ENCODE measurements at places on chromosomes 3 and 15.

GRCh38 chr3:113212844-113213375, 1.6 kb downstream of the BOC start:
- DNase-seq, result no peak

GRCh38 chr3:47019201-47019600, 39.7 kb downstream of the NBEAL2 start:
- no peak for DNase-seq

- no peak for DNase-seq
These were observed 154.5 kb upstream of the TSC22D2 start for GRCh38 chr3:150253622-150254021.

DNA sequence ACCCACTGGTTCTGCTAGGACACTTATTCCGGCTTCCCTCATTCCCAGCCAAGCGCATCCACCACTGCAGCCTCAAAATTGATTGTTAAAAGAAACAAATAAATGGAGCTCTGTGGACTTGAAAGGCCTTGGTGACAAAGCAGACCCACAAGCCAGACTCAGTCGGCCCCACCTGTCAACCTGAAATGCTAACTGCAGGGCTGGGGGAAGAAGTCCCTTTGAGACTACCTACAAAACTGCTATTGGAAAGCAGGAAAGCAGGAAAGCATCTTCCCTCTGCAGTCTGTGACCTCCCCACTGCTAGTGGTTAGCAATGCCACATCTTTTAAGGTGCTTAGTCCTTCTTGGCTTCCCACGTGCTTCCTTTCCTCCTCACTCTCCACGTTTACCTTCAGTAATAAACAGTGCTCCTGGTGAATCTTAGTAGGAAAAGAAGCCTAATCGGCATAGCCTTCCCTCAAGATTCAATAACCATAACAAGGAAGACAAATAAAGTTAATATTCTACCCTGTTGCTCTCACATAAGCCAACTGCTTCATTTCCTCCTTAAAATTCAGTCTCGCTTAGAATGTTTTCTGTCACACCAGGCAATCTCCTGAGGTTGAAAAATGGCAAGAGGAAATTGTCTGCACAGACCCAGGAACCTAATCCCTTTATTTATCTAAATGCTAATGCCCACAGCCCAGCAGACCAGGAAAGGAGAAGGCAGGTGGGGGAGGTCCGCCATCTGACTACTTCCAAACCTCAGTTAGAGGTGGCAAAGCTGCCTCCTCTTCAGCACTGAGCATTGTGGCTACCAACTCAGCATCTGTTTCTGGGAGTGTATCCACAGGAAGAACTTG, 296.2 kb downstream of the NEK10 start:
- no peak for DNase-seq

GRCh38 chr3:120090422-120090821, 3.8 kb downstream of the GSK3B start:
- no peak for DNase-seq

DNA sequence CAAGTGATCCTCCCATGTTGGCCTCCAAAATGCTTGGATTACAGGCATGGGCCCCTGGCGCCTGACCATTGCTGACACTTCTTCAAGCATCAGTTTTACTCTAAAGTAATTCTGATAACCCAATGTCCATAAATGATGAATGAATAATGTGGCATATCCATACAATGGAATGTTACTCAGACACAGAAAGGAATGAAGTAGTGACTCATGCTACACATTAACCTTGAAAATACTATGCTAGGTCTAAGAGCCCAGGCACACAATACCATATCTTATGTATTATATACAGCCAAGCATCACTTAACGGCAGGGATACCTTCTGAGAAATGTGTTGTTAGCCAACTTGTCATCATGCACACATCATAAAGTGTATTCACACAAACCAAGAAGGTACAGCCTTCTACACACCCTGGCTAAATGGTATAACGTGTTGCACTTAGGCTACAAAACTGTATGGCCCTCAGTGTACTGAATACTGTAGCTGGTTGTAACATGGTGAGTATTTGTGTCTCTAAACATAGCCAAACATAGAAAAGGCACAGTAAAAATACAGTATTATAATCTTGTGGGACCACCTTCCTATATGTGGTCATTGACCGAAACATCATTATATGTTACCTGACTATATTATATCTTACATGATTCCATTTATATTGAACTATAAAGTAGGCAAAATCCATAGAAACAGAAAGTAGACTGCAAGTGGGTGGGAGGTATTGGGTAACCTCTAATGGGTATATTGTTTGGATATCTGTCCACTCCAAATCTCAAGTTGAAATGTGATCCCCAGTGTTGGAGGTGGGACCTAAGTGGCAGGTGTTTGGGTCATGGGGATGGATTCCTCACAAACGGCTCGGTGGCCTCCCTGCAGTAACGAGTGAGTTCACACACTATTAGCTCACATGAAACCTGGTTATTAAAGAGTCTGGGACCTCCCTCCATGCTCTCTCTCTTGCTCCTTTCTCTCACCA, 31.4 kb downstream of the MKRN2 start:
- DNase-seq, result no peak

- DNase-seq, result no peak
These were observed 2.1 kb downstream of the CD47 start for GRCh38 chr3:108088697-108089096.

- no peak for DNase-seq
These were observed 13.7 kb upstream of the GRIP2 start for GRCh38 chr3:14553871-14554270.

- no peak for DNase-seq
These were observed 162.3 kb downstream of the TNIK start for GRCh38 chr3:171297951-171298350.

DNA sequence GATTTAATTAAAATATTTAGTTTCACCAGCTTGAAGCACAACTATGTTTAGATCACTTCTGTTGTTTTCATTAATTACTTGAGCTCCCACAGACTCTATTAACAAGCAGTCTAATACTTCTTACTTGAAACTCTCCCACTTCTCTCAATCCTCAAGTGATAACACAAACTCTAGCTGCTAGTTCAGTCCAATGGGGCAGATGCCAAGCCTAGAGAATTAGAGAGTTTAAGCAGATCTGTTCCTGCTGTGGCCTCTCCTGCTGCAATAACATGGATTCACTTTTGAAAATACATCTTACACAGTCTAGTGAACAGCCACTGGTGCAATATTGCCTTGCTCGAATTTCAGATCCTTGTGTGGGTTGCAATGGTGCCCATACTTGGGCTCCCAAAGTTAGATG, 566.4 kb upstream of the SGO1 start:
- no peak for DNase-seq

DNA sequence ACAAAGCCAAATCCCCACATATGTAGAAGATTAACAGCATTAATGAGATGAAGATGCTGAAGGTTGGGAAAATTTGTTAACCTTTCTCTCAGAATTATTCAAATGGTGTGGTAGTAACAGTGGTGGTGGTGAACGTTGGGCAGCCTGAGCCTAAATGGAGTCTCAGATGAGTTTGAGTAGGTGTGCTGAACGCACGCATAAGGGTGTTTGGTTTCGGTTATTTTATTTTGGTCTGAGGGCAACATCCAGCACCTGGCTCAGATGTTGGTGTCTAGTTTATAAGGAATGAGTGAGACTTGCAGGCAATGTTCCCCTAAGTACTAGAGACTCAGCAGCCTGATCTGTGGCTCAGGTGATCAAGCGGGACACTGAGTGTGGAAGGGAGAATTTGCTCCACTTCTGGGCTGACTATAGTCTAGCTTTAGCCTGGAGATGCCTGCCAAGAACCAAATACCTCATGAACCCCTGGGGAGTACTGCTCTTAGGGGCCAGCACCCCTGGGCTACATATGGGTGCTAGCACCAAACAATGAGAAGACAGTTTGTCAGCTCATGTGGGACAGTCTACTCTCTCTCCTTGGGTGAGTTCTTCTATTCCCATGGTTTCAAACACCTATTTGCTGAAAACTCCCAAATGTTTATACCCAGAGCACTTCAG, 39.5 kb upstream of the ATP2C1 start:
- DNase-seq, result no peak

- no peak for DNase-seq
These were observed 79.8 kb downstream of the CNTN3 start for GRCh38 chr3:74534611-74535010.

DNA sequence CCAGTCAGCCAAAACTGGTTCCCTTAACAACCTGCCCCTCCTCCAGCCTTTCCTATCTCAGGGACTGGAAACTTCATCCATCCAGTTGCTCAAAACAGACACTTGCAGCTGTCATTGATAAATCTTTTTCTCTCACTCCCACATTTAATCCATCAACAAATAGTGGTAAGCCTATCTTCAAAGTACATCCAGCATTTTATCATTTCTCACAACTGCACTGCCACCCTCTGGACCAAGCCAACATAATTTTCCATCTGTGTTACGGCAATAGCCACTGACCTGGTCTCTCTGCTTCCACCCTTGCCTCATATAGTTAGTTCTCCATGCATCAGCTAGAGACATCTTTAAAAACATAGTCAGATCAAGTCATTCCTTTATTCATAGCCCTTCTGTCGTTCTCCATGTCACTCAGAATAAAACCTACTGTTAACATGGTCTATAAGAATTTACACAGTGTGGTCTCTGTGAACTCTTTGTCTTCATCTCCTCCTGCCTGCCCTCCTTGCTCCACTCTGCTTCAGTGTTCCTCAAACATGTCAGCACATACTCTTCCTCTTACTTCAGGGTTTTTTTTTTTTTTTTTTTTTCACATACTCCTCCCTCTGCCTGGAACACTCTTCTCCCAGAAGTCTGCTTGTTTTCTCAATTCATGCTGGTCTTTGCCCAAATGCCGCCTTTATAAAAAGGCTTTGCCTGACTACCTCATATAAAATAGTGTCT, 102.5 kb upstream of the COL6A5 start:
- no peak for DNase-seq

DNA sequence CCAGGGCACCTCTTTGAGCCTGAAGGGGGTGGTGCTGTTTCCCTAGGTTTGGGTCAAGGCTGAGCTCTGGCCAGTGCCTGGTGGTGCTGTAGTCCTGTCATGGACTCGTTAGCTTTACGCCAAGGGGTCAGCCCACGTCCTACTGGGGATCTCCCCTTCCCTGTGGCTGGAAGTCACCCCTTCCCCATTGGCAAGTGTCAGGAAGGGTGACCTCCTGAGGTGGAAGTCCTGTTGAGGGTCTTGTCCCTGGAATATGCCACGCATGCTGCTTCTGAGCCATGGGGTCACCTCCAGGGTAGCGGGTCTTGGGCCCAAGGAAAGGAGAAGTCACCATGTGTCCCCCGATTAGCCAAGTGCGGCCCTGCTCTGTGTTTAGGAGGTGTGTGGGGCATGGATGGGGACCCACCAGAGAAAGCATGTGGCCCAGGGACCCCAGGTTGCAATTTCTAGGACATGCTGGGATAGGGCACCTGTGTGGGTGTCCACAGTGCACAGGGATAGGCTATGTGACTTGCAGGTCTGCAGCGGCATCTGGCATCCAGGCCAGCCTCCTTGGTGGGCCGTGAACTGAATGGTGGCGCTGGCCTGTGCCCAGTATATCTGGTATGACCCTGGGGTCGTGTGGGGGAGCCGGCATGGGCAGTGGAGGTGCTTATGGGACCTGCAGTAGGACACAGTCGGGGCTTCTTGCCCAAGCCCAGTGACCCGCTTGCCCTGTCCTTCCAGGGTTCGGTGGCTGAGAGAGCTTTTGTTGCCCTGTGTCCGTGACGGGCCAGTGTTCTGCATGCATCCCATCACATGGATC, 226.7 kb downstream of the SNRPN start:
- no peak for DNase-seq

DNA sequence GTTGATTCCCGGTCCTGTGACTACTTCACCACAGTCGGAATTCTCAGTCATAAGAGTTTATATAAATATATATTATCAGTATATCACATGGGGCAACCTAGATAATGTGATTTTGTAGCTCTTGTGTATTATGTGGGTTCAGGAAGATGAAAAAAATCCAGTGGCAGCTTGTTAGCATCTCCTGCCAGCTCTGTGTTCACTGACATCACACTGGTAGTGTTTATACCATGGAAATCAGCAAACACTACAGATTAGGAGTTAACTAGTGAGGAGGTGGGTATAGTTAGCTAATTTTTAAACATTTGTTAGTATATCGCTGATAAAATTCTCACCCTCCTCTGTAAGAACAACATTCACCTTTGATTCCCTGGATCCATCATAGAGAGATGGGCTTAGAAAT, 44.5 kb upstream of the KCNMB2 start:
- DNase-seq, result no peak

DNA sequence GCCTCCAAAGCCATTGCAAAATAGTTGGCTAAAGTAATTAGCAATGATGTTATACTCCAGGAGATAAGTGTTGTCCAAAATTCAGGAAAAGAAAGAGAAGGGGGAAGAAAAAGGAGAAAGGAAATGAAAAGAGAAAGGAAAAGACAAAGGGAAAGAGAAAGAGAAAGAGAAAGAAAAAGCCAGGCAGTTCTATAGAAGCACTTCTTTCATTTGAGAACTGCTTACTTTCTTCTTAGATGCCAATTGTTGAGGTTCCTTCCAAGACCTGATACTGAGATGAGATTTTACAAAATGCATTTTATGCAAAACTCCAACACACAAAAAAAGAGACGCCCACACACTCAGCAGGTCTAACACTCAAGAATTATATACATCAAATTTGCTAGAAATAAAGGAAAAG, 298.4 kb downstream of the KCNH8 start:
- DNase-seq, result no peak

DNA sequence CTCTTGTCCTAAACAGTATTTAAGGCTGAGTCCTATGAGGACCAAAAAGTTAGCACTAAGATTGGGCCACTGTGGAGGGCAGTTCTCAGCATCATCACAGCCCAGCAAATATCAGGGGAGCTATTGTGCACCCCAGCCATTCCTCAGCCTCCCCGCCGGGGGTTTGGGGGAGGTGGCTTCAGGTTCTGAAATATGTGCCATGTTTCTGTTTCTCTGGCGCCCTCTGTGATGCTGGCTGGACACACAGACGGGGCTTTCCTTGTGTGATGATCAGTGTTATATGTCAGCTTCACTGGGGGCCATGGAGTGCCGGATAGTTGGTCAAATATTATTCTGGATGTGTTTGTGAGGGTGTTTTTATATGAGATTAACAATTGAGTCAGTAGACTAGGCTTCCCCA, 106.8 kb downstream of the GABRG3 start:
- DNase-seq, result no peak

DNA sequence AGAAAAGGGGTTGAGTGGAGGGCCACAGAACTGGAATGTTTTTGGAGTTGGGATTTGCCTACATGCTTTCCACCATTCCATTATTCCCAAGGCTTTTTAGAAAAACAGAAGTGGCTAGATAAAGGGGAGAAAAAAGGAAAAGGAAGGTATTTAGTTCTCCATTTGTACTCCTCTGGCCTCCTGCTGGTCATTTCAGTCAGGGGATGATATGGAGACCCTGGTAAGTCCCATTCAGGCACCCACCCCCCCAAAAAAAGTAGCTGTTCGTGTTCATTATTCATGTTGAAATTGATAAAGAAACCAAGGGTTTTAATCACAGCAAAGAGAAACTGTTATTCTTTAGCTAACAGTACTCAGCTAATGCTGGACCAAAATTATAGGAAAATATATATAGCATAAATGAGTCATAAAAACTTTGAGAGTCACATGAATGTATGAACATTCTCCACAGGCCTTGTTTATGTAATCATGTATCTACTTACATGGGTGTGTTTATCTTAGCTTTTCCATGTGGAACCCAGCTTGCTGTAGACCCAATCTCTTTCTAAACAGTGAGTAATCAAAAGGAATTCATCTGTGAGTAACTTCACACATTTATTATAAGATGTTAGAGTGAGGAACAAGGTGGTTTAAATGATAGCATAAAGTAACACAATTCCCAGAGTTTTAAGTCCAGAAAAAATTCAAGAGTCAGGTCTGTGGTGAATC, 167.2 kb downstream of the KCNMB2 start:
- DNase-seq, result no peak

- no peak for DNase-seq
These were observed 14.2 kb downstream of the CFAP91 start for GRCh38 chr3:119716998-119717397.

GRCh38 chr3:76078101-76078500, 292.8 kb upstream of the ZNF717 start:
- no peak for DNase-seq
